ENCODE measurements at places on chromosomes 2 and 18.

DNA sequence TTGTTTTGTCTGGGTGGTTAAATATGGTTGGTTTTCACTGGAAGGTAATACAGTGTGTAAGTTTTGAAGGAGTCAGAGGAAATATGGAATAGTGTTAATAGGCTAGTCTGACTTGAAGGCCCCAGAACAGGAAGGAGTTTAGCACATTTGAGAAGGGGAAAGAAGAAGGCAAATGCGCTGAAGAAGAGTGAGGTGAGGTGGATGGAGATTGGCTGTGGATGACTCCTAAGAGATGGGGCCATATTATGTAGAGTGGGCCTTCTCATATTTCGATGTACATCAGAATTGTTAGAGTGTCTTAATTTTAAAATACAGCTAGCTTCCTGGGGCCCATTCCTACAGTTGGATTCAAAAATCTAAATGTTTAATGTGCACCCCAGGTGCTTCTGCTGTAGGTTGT, 61.0 kb downstream of the GLS start:
- DNase-seq, result no peak

- no peak for DNase-seq
Observed at GRCh38 chr2:72144274-72144631, 3.4 kb downstream of the CYP26B1 start.

- no peak for DNase-seq
Observed at GRCh38 chr2:240762971-240763370, 57.0 kb downstream of the KIF1A start.

- no peak for DNase-seq
Observed at GRCh38 chr18:68449292-68449691, 265.6 kb downstream of the TMX3 start.

DNA sequence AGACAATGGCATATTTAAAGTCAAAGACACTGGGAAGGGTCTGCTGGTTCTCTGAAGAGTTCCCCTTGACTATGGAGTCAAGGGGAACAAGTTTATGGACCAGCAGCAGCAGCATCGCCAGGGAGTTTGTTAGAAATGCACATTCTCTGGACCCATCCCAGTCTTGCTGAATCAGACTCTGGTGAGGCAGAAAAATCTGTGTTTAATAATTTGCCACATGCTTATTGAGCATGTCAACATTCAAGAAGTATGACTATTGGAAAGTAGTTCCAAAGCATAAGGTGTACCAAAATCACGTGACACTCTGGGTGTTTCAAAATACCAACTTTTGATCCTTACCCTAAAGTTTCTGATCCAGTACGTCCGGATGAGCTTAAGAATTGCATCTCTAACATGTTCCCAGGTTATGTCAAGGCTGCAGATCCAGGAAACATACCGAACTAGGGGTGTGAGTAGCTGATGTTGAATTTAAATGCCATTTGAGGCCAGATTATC, 853.8 kb downstream of the TMEM182 start:
- DNase-seq, result no peak

DNA sequence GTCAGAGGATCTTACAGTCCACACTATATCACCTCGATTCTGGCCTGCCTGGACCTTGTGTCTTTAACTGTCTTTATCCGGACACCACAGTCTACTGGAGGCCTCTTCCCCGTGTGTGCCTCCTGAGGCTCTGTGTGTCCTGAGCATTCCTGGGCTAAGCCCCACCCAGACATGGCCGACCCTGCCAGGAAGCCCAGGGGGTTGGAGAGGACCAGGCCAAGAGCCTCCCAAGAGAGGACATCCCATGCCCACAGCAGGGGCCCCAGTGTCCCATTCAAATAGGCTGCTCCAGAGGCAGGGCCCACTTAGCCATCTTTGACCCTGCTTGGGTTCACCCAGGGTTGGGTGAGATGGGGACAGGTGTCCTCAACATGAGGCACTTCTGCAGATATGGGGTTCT, 84.7 kb upstream of the OTOS start:
- no peak for DNase-seq

GRCh38 chr18:22168360-22168921, 948 bp upstream of the GATA6 start:
- DNase-seq, result no peak

DNA sequence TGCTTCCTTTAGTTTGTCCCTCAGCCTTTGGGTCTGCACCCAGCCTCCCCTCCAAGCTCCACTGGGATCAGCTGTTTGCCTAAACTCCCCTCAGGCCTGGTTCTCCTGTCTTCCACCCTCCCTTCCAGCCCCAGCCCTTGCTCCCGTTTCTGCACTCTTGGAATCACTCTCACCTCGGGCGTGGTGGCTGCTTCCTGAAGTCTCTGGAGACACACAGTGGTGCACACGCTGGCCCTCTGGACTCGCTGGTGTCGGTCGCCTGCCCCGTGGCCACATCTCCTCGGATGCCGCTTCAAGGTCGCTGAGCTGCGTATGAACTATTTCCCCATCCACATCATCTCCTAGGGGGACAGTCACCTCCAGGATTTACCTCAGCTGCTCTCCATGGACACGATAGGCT, 46.3 kb downstream of the PSMG2 start:
- no peak for DNase-seq

- DNase-seq, result no peak
Observed at GRCh38 chr2:217415316-217415715, 555.5 kb upstream of the TNP1 start.

GRCh38 chr2:53632714-53633113, 134.9 kb upstream of the CHAC2 start:
- no peak for DNase-seq

DNA sequence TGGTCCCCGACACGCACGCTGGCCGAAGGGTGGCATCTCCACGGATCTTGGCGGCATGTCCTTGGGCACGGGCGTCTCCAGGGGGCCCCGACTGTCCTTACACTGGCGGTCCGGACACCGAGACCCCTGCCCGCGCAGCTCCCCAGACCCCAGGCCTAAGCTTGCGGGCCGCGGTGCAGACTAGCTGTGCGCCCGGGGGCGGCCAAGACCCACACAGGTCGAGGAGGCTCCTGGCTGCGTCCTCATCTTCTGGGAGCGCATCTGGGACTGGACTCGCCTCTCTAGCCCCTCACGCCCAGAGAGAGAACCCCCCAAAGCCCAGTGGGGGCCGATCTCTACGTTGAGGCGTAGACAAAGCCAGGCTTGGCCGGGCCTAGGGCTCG, 475 bp upstream of the TWIST2 start:
- DNase-seq, result no peak

DNA sequence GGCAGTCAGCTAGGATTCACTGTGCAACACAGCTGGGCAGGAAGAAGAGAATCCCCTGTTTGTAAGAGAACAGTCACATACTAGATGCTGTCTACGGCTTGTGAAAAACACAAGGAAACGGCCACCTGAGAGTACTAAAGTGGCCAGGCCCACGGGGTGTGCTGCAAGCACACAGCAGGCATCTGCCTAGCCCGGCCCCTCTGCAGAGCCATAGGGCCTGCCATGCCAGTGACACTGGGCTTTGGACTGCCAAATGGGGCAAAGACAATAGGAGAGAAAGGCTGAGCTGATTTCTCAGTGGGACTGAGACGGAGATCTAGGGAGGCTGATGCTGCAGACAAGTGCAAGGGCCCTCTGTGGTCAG, 10.3 kb downstream of the TUBB6 start:
- DNase-seq, result no peak

GRCh38 chr2:221779614-221780067, 207.5 kb upstream of the EPHA4 start:
- no peak for DNase-seq
